Right ventricle myocardium inferior (tissue), 1 donor: ENCODE measurements at places on chromosomes 2 and 18. TPM values are rescaled to one million over a fixed set of nuclear protein-coding genes. Genes with fewer than 3 reads are reported as not detected.

GRCh38 chr2:1821530-1821929 lies 77.2 kb upstream of the PXDN start:
- no peak for DNase-seq

Gene HOXD12
- not detected for total RNA-seq

Gene SERPINB4
- not detected for total RNA-seq

Gene OTOF
- total RNA-seq, result 0.08 TPM

- no peak for DNase-seq
Measured at GRCh38 chr2:95387358-95387757, 15.2 kb upstream of the FAHD2A start.

GRCh38 chr18:25799231-25799630 lies 291.2 kb downstream of the SS18 start:
- DNase-seq, result no peak

DNA sequence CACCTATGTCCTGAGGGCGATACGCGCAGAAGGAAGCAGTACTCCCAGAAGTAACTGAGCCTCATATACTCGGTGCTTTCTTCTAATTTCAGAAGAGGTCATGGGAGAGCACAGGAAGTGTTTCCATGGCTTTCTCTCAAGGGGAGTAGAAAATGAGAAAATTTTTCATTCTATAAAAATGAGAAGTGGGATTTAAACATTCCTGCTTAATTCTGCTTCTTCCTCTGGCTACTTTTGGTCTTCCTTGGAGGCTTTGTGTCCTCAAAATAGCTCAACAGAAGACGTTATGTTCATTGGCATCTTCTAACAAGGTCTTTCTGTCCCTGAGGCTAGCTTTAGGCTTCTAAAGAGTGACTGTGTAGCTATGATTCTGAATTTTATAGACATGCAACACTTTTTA lies 497.0 kb downstream of the TDRD15 start:
- DNase-seq, result no peak
